ENCODE measurements at places on chromosomes 4 and X.

- no peak for DNase-seq
Observed at GRCh38 chr4:10061650-10062415, 40.5 kb upstream of the SLC2A9 start.

DNA sequence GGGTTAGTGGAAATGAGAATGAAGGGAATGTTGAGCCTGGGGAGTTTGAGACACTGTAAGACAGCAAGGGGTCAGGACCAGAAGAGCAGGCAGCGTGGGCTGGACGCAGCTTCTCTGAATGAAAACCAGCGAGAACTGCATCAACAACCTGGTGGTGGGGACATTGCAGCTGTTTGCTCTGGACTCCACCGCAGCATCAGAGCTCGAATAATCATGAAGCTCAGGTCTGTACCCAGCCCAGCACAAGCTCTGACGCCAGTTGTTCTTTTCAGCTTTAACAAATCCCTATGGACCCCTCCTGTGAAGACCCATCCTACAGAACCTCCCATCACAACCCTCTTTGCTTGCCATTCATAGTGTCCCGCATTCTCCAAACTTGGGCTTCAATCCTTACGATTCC is 106.8 kb upstream of the PNPLA4 start:
- no peak for DNase-seq

GRCh38 chrX:151973060-151973661 is 1.3 kb downstream of the GABRE start:
- DNase-seq, result no peak

DNA sequence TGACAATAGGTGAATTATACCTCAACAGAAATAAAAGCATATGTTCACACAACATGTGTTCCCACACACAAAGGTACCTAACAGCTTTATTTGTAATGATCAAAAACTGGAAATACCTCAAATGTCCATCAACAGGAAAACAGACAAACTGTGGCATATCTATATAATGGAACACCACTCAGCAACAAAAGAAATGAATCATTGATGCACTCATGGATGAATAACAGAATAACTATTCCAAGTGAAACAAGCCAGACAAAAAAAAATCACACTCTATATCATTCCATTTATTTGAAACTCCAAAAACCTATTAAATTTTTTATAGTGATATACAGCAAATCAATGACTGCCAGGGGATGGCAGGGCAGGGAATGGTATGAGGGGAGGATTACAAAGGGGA is 148.1 kb downstream of the PLS3 start:
- no peak for DNase-seq

GRCh38 chrX:23854122-23854521 is 53.6 kb downstream of the APOO start:
- DNase-seq, result no peak

GRCh38 chrX:12955882-12956703 is 18.8 kb upstream of the TMSB4X start:
- no peak for DNase-seq

GRCh38 chrX:139759637-139760036 is 51.7 kb upstream of the MCF2 start:
- DNase-seq, result peak; percentile 17

DNA sequence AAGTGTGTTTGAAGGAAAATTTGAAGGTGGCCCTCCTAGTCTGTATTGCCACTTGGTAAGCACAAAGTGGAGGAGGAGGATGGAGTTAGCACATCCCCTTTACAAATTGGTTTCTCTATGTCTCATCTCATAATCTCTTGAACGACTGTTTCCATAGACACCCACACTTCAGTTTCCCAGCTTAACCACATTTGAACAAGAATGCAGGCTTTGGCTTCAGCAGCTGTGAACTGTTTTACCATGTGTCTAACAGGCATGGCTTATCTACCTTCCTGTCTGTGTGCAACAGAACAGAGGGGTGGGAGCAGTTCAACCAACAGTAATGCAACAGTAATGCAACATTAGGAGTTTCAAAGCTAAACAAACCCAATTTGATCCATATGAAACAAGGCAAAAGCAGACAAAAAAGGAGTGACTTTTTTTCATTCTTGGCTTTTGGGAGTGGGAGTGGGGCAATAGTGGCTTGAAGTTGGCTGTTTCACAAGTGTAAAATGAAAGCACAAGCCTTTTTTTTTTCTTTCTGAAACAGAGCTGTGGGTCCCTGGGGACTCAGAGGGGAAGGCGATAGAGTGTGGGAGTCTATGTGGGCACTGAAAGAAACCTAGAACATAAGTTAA is 108.0 kb downstream of the ITM2A start:
- no peak for DNase-seq

- DNase-seq, result no peak
Observed at GRCh38 chr4:97432551-97432950, 710.7 kb downstream of the STPG2 start.

GRCh38 chr4:173280998-173281397 is 53.2 kb downstream of the HMGB2 start:
- DNase-seq, result no peak

DNA sequence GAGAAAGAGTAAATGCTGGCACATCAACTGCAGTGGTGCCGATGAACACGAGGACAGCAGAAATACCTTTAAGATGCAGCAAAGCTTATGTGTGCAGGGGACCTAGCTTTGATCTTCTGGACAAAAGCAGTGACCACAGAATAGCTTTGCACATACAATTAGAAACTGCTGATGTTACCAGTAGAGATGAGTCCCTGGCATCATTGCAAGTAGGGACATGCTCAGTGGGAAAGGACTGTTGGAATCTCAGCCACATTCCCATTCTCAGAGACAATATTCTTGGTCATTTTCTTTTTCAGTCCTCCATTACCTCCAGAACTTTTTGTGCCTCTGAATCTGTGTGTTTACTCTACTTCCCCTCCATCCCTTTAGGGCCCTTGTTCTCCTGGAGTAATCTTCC is 16.9 kb upstream of the PDLIM3 start:
- no peak for DNase-seq

GRCh38 chr4:15414551-15415091 is 13.2 kb upstream of the C1QTNF7 start:
- no peak for DNase-seq

- no peak for DNase-seq
Observed at GRCh38 chr4:25155947-25156346, 4.3 kb downstream of the SEPSECS start.

- DNase-seq, result no peak
Observed at GRCh38 chr4:17260166-17260907, 251.6 kb downstream of the QDPR start.

DNA sequence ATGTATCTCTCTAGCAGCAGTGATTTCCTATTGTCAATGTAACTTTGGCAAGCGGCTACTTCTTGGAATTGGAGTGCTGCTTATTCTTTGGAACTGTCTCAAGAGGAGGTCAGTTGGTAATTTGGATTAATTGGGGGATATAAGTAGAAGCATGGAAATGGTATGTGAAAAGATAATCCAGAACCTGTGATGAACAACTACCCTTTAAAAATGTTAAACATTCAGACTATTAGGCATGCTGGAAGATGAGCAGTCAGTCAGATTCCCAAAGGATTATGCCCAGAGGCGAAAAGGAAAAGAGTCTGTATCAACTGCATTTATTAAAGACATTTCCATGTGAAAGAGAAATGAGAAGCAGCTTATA is 62.5 kb downstream of the SEC24D start:
- DNase-seq, result no peak

GRCh38 chr4:89765966-89766365 is 71.0 kb downstream of the SNCA start:
- DNase-seq, result no peak

DNA sequence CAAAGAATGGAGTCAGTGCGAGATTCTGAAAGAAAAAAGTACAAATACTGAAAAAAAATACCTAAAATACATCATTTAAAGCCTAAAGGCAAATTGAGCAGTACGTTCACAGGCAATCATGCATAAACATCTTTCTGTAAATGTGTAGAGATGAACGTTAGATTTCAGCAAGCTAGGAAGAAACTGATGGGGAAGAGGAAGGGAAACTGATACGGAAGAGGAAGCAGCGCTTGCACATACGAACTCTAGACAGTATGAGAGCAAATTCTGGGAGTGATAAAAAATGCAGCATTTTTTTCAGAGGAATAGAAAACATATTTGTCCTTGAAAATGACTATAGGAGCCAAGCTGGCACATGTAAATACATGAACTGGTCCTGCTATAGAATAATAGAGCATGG is 9.4 kb downstream of the ANKRD50 start:
- DNase-seq, result no peak

- DNase-seq, result no peak
Observed at GRCh38 chr4:165709516-165709915, 163.5 kb upstream of the TLL1 start.

GRCh38 chr4:172134521-172134920 is 321.3 kb downstream of the GALNTL6 start:
- DNase-seq, result no peak

- no peak for DNase-seq
Observed at GRCh38 chr4:10577018-10577417, 107.5 kb downstream of the CLNK start.

- no peak for DNase-seq
Observed at GRCh38 chrX:7704205-7704604, 138.8 kb upstream of the VCX start.

GRCh38 chrX:119919835-119920585 is 23.5 kb downstream of the NKAP start:
- DNase-seq, result no peak

- no peak for DNase-seq
Observed at GRCh38 chr4:31518796-31519250, 798.7 kb downstream of the PCDH7 start.

GRCh38 chrX:101385026-101385684 is 836 bp downstream of the BTK start:
- no peak for DNase-seq

GRCh38 chr4:181307824-181308223 is 935.4 kb upstream of the TENM3 start:
- DNase-seq, result no peak

GRCh38 chrX:53456254-53456653 is 22.1 kb upstream of the HSD17B10 start:
- DNase-seq, result no peak

GRCh38 chr4:156972379-156973015 is 898 bp upstream of the PDGFC start:
- no peak for DNase-seq

DNA sequence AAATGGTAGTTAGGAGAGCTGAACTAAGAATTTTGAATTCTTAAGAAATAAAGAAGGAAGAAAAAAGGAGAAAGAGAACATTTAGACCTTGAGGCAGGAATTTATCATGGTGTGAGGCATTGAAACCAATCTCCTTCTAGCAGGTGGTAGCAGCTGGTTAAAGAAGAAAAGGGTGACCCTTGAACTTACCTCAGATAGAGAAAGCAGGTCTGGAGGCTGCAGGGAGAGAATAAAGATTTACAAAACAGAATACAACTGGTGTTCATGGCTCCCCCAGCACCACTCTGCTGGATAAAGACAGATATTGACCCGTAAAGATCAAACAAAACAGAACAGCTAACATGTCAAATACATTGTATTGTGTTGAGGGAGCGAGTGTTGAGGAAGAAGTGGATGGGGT is 56.0 kb downstream of the NCAPG start:
- DNase-seq, result no peak

GRCh38 chrX:68163441-68163840 is 269.9 kb downstream of the OPHN1 start:
- no peak for DNase-seq

DNA sequence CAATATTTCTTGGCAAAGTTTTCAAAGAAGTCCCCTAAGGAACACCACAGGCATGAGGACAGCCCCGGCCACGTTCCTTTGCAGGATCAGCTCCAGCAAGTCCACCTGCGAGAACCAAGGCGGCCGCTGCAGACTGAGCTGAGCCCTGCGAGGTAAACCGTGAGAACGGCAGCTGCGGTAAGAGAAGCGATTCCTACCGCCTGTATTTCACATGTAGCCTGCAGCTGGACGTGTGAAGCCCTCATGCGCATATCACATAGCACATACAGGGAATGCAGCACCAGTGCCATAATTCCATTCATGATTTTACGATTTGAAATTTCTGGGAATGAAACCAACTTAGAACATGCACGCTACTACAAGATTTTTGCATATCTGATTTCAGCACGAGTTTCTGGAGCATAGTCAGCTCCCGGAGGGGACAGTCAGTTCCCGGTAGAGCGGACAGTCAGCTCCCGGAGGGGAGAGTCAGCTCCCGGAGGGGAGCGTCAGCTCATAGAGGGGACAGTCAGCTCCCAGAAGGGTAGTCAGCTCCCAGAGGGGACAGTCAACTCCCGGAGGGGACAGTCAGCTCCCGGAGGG is 41.7 kb downstream of the FGFRL1 start:
- no peak for DNase-seq

GRCh38 chr4:182582245-182582644 is 334.9 kb downstream of the DCTD start:
- no peak for DNase-seq

GRCh38 chr4:55186700-55187099 is 61.3 kb upstream of the KDR start:
- no peak for DNase-seq

GRCh38 chr4:37648084-37648817 is 37.9 kb downstream of the RELL1 start:
- DNase-seq, result peak; percentile 82

DNA sequence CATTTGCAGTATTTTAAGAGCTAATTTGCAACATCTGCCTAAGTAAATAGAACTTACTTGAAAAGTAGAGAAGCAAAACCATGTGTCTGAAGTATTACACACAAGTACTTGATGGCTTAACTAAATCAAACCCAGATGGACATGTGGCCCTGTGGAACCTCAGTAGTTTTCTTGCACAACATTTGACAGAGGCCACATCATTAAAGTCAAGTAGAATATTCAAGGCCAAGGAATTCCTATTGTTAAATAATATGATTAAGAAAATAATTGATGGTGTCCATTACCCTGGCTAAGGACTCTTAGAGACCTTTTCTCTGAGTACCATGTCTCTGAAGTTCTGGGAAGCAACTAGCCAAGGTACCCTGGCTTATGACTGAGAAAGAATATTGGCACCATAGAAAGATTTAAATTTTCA is 135.4 kb upstream of the OTUD4 start:
- no peak for DNase-seq

GRCh38 chr4:36824682-36825081 is 419.9 kb upstream of the NWD2 start:
- no peak for DNase-seq

- no peak for DNase-seq
Observed at GRCh38 chr4:159017323-159018026, 85.4 kb upstream of the RAPGEF2 start.

DNA sequence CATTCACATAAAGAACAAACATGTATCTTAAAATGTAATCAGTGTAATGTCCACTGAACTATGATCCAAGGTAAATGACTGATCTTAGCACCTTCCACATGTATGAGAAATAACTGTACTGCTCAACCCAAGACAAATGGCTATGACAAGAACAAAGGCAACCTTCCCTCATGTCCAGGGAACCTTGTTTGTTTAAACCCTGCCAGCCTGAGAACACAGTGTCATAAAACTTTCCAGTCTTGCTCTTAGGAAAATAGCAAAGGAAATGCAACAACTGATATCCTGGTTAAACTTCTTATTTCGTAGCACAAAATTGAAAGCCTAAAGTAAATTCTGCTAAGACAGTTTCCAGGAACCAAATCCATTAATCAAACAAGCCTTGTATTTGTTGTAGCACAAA is 494.3 kb downstream of the IL15 start:
- DNase-seq, result no peak

Data from Panc1 (cell line).